Stimulated activated CD4-positive, alpha-beta T cell treated with anti-CD3 and anti-CD28 coated beads, Interleukin-2, amount 100 ng/mL, for 48 hours (primary cell): ENCODE measurements at places on chromosomes 5 and 9.

DNA sequence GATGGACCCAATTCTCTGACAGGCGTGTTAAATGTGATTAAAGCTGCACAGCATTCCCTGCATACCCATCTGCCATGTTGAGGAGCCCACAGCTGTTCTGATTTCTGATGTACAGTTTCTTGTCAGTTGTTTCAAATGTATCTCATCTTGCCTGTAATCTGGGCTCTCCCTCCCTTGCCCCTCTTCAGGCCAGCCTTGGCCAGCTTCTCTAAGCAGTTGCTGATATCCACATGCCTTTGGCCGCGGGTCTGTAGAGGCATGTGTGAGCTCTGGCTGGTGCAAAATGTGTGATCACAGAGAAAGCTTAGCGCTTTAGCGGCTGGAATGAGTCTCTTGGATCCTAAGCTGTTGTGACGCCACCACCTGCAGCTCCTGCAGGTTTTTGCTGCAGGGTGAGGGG lies 332.0 kb downstream of the MLLT3 start:
- no peak for DNase-seq

- DNase-seq, result no peak
Observed at GRCh38 chr9:15357050-15357653, 50.1 kb upstream of the TTC39B start.

GRCh38 chr5:17463653-17464052 lies 34.4 kb upstream of the TAF11L2 start:
- no peak for DNase-seq

- no peak for DNase-seq
Observed at GRCh38 chr9:29456940-29457339, 1883.7 kb upstream of the C9orf72 start.

GRCh38 chr9:121509180-121509579 lies 9.5 kb upstream of the GGTA1 start:
- DNase-seq, result no peak

DNA sequence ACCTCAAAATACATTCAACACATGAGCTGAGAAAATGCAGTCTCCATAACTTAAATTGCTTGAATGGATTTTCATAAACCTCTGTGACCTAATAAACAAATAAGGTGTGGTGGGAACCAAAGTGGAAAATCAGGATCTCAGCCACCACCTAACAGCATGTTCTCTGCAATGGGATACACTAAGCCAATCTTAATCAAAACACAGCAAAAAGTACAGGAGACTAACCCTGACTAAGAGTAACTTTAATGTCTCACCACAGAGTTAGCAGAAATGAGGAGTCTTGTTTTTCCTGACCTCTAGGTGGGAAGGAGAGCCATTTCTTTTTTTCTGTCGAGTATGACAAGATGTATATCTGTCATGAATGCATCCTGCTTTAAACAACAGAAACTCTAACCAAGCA lies 48.5 kb downstream of the PLK2 start:
- no peak for DNase-seq
